Stomach (tissue), 19 donors: ENCODE measurements at places on chromosomes 2 and 18. TPM values are rescaled to one million over a fixed set of nuclear protein-coding genes. Genes with fewer than 3 reads are reported as not detected.
A peak's percentile ranks its signal among the peaks of the same experiment; 100 is the strongest.

FHOD3 gene
- total RNA-seq = 7.5 TPM

MBOAT2 gene
- total RNA-seq = 60.7 TPM

RNF125 gene
- total RNA-seq = 3.0 TPM

- DNase-seq = no peak
These were observed 161.3 kb upstream of the UBE2E3 start for GRCh38 chr2:180819106-180819505.

DES gene
- 1,198 TPM for total RNA-seq

PROC gene
- 1.2 TPM for total RNA-seq

DNA sequence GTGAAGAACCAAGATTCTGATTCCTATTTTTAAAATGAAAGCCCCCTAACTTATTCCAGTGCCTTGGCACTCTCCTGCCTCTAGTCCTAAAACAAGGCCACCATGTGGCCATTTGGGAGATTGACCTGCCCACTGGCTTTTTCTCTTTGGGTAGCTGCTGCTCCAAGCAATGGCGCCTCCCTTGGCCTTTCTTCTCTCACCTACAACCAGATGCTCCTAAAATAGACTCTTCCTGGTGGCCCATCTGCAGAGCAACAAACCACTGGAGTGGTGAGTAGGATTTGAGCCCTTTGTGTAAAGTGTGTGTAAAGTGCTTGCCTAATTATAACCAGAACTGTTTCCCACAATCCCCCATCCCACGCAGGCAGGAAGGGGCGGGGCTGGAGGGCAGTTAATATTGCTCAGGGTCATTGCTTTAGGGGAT is 114.2 kb downstream of the FHOD3 start:
- DNase-seq = no peak

GRCh38 chr2:225090746-225091145 is 48.5 kb upstream of the DOCK10 start:
- no peak for DNase-seq

- no peak for DNase-seq
These were observed 4.7 kb upstream of the TTN start for GRCh38 chr2:178811901-178812300.

- no peak for DNase-seq
These were observed 2.9 kb downstream of the CHRND start for GRCh38 chr2:232528746-232529460.

DNA sequence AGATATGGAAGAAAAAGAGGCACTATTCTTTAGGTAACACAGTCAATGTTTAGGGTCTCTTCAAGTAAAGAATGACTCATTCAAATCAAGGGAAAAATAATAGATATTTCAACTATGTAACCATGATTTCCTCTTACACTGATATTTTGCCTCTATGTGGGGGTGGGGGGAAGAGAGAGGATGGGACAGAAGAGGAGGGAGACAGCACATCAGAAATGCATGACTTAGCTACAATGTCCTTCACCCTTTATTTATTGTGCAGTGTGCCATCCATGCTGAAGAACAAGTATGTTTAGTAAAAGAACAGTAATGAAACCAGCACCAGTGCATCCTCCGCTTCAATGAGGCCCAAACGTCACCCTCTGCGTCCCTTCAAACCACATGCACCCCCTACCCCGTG is 204.8 kb downstream of the HDAC4 start:
- no peak for DNase-seq

DNA sequence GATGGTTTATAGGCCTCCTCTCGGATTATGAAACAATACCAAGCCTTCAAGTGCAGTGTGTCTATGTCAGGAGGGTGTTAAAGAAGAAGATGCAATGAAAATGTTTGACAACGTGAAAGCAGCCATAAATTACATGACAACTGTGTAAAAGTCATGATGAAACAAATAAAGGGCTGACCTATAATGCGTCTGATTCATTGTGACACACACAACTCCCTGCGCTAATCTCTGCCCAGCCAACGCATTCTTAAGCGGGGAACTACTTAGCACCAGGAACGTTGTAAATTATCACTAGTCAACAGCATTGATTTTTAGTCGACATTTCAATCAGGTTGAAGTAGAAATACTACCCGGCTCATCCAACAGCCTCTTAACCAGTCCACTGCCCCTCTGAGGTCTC is 26.8 kb downstream of the BCL11A start:
- no peak for DNase-seq

UBE2E3 gene
- 84.0 TPM for total RNA-seq

GRCh38 chr2:163735685-163736432 is at the start of gene FIGN:
TSS of gene FIGN (minus strand) at chr2:163736008. CDS start at chr2:163734927, 1,081 bp downstream.
- DNase-seq = peak; percentile 91

- no peak for DNase-seq
These were observed 84.1 kb upstream of the ACKR3 start for GRCh38 chr2:236485519-236485918.

DNA sequence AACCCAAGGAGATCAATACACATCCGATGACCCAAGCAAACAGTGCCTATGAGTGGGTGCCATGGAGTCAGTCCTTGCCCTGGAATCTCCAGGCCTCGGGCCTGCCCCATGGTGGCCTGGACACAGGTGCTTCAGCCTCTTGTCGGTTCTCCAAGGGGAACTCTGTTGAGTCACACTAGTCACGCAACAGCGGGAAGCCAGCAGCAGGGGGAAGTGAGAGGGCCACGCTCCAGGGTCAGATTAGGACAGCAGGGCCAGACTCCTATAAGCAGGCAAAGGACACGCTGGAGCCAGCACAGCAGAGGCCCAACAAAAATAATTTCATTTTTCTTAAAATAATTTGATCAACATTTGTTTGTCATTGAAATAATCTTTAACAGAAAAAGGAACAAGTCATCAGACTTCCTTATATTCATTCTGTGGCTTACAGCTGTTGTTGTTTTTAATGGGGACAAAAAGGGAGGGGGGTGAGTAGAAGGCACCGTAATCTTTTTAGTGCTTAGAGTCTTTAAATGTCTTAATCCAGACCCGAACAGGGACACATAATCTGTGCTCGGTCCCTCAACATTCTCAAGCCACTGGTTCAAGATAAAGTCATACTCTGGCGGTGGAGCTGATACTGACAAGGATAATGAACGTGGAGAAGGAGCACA is 16.4 kb upstream of the ARMC9 start:
- DNase-seq = peak; percentile 42

GRCh38 chr2:64807417-64807816 is 153.7 kb upstream of the SERTAD2 start:
- no peak for DNase-seq

GRCh38 chr2:217918308-217919024 is 84.3 kb downstream of the TNS1 start:
- DNase-seq = peak; percentile 60

LONRF2 gene
- total RNA-seq = 32.1 TPM

MC2R gene
- total RNA-seq = not detected

- no peak for DNase-seq
These were observed 402.8 kb upstream of the DSEL start for GRCh38 chr18:67919316-67919715.

M1AP gene
- total RNA-seq = not detected

GRCh38 chr2:10752236-10752635 is 30.8 kb downstream of the ATP6V1C2 start:
- no peak for DNase-seq

DNA sequence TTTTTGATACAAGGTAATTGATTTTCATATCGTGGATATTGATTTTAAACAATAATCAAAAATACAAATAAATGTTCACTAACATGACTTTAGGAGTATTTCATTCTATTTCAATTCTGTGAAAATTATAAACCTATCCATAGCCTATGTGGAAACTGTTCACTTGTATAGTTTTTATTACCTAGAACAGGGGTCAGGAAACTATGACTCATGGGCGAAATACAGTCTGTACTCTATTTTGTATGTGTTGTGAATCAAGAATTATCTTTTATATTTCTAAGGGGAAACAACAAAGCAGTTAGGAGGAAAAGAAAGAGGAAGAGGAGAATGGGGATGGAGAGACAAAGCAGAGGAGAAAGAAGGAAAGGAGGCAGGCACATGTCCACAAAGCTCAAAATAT is 181.7 kb upstream of the VRK2 start:
- DNase-seq = no peak

GRCh38 chr2:147439986-147440385 is 404.8 kb upstream of the ACVR2A start:
- no peak for DNase-seq

GAREM1 gene
- total RNA-seq = 32.9 TPM

DNA sequence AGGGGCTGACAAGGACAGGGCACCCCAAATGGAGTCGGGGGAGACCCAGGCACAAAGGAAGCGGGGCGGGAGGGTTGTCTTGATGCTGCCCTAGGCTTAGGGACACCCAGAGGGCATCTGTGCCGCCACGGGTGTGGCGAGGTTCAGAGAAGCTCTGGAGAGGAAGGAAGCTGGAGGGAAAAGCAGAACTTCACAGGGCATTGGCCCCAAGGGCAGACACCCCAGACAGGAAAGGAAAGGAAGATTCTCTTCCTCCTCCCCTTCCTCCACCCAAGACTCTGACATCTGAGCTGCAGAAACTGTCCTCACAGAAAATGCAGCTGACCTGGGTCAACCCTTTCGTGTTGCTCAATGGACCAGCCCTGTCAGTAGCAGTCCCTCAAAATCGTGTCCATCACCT is 25.6 kb downstream of the DNMT3A start:
- DNase-seq = no peak

DNA sequence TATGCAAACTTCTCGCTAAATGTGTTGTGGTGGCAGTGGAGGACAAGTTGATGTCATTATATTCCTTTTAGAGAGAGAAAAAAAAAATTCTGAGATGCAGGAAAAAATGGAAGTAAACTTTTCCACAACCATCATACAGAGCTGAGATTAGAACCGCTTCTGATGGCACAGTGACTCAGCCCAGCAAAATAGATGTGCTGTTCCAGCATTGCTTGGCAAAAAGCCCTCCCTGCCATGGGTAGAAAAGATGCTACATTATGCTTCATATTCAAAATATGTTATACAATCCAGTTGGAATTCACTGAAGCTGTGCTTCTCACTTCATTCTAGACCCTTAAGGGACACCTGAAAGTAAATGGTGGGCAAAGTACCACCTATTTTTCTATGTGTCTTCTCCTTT is 1047.6 kb upstream of the FANCL start:
- DNase-seq = no peak

DNA sequence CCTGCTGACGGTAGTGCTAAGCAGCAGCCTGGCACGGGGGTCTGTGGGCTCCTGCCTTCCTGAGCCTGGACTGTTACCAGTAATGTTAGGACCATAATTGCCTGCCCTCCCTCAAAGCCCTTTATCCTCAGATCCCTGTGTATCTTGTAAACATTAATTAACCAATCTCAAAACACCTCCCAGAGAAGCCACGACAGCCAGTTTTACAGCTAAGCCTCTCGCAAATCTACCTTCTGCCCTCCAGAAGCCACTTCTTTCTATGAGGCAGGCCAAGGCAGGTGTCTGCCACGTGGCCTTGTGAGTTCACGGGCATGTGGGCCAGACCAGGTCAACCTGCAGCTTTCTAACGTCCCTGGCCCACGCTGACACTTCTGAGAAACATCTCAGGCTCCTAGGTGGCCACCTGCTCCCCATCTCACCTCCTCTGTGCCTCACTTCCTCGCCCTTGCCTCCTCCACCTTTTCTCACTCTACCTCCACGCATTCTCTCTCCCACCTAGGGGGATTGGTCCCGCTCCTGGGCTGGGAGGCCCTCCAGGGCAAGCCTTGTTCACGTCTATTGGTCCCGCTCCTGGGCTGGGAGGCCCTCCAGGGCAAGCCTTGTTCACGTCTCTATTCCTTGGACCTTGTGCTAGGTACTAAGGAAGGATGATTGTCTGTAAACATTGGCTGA is 64.3 kb downstream of the EDAR start:
- no peak for DNase-seq

MYO5B gene
- total RNA-seq = 58.0 TPM

RND3 gene
- total RNA-seq = 20.9 TPM

LRPPRC gene
- 124 TPM for total RNA-seq

DNA sequence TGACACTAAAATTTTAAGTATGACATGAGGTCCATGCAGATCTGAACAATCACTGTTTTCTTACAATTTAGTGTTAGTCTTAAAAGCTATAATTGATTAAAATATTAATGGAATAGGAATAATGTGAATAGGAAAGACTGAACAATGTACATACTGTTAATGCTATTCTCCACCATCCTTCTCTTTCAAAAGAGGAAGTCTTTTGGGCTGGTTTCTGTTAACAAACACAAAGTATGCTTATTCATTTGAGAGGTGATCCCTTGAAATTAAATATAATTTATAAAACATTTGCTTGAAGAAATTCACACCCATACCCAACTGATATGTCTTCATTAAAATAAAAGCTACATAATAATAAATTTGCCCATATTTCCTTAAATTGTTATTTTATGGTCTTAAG is 2.3 kb downstream of the STPG4 start:
- DNase-seq = no peak

GRCh38 chr18:48951448-48952286 is 902 bp upstream of the SMAD7 start:
- peak; percentile 90 for DNase-seq

DNA sequence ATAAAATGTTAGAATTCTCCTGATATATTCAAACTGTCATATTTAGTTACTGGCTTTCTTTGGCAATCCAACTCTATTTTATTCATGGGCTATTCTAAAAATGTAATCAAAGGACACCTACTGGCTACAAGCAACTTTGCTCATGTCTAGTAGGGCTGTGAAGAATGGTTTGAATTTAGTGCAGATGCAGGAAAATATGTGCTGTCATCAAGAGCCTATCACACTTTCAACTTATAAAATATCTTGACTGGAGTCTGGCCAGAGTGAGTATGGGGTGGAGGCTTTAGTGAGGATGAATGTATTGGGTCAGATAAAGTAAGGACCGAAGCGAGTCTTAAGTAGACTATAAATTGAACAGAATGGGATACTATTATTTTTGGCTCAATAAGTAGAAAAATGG is 343.4 kb upstream of the SPRED2 start:
- no peak for DNase-seq

- no peak for DNase-seq
These were observed 1246.3 kb upstream of the PIK3C3 start for GRCh38 chr18:40708726-40709125.

ERICH2 gene
- not detected for total RNA-seq

KANSL3 gene
- 108 TPM for total RNA-seq

NAT8 gene
- total RNA-seq = not detected
